ENCODE measurements at places on chromosomes 1 and 21.

DNA sequence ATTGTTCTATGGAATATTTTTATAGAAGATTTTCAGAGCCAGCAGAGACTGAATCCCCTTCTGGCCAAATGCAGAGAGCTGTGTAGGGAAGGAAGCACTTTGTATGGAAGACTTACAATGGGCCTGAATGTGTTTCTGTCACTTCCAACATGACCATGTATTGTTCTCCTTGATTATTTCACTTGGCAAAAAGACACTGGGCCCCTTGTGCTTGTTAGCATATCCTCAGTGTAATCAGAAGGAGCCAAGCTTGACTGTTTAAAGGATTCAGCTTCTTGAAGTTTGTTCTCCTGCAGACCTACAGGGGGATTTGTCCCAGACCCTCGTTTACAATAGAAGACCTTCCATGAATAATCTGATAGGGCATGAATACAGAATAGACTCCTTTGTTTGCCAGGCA lies 48.1 kb upstream of the UBE2U start:
- no peak for DNase-seq

- no peak for DNase-seq
These were observed 39.0 kb downstream of the PRMT2 start for GRCh38 chr21:46674430-46675007.

- DNase-seq = peak; percentile 18
These were observed 18.6 kb downstream of the AZIN2 start for GRCh38 chr1:33099290-33100118.

DNA sequence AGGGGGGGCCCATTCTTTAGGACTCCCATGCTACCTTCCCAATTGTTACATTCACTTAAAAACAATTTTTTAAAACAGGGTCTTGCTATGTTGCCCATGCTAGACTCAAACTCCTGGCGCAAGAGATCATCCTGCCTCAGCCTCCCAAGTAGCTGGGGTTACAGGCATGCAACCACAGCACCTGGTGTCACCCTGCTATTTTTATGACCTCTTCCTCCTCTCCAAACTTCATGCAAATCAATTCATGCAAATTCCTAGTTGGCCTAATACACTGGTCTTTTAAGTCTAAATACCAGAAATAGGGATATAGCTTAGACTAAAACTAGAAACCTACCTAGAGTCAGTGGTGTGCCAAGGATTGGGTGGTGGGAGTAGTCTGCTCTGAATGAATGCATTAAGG lies 30.1 kb downstream of the CDKN2C start:
- DNase-seq = no peak

Measured in stimulated activated CD4-positive, alpha-beta T cell treated with anti-CD3 and anti-CD28 coated beads, Interleukin-1b, Interleukin-23, amount 100 ng/mL, for 24 hours (primary cell).